Renal pelvis (tissue), 12 donors: ENCODE measurements at places on chromosomes 16 and 17. TPM values are rescaled to one million over a fixed set of nuclear protein-coding genes. Genes with fewer than 3 reads are reported as not detected.

DNA sequence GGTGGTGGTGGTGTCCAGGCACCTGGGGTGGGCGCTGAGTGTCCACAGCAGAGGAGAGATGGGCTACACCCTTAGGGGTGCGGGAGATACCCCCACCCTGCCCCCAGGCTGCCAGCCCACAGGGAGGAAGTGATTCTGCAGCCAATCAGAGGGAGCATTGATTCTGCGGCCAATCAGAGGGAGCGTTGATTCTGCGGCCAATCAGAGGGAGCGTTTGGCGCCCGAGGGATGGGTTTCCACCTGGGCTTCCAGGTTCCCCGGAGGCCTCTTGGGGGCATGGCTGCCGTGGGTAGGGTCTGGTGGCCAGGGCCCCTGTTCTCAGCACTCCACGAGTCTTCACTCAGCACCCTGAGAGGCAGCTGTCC lies 28.2 kb upstream of the ACSF3 start:
- DNase-seq = no peak

GRCh38 chr16:13483121-13483520 lies 436.8 kb upstream of the ERCC4 start:
- no peak for DNase-seq

GRCh38 chr16:78297066-78297666 lies 197.7 kb downstream of the WWOX start:
- no peak for DNase-seq

DNA sequence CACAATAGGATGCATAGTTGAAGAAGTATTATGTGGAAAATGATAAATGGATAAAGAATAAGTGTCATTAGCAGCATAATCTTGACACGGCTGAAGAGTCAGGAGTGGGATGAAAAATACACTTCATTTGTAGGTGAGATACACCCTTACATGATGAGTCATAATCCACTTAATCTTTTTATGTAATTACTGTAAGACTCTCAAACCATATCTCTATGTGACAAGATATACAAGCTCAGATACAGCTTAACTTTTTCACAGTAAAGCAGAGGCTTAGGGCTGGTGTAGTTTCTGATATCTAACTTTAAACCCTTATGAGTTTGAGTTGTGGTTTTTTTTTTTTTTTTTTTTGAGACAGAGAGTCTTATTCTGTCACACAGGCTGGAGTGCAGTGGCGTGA lies 101.2 kb downstream of the FTO start:
- no peak for DNase-seq

DNA sequence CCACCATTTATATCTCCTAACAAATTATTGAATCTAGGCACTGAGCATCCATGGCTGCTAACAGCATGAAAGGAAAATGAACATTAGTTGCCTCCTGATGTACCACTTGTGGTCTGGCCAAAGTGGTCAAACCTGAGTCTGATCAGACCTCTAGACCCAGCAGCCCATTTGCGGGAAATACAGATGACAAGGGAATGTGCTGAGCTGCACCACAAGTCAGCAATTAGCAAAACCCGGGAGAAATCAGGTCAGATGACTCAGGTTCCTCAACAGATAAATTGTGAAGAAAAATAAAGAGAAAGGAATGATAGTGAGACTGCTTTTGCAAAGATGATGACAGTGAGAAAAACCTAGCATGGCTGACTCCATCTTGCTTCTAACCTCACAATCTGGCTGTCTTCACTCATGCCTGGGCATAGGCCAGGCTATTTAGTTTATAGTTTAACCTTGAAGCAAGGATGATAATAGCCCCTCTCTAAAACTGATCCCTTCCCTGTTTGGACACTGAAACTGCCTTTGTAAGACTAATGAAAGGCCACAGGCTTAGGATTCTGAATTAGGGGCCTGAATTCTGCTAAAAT lies 142.7 kb upstream of the ASIC2 start:
- no peak for DNase-seq

DNA sequence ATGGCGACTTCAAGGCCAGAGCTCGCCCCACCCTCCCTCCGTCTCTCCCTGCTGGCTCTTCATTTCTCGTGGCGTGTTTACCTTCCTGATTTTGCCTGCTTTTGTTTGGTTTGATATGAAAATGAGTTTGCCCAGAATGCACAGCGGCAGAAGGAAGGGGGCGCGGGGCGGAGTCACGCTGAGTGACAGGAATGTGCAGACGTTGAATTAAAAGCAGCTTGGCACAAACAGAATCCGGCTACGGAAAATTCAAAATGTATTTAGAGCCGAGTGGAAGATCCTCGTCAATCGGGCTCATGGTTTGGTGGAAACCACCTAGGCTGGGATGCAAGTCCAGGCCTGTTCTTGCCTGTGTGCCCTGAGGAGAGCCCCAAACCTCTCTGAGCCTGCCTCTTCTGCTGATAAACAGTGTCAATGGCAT lies 102.7 kb downstream of the SDK2 start:
- DNase-seq = no peak

- no peak for DNase-seq
Measured at GRCh38 chr17:3385869-3386816, at the start of gene OR3A2. OR3A2 (minus strand) TSS chr17:3386308.

- DNase-seq = peak; percentile 59
Measured at GRCh38 chr17:42132941-42133340, 10.3 kb downstream of the HSPB9 start.

DNA sequence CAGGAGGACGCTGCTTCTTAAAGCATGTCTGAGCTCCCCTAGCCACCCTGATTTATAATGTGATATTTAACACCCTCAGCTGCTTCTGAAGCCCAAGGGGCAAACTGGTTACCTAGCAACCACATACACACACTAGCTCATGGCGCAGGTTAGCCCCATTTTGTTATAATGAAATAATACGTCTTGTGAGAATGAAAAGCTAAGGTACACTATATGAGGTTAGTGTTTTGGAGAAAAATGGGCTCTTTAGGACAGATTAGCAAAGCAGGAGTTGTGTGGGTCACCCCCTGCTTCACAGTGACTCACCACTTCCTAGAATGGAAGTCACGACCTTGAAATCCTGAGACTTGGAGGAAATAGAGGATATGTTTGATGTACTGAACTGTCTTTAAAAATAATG lies 404.8 kb upstream of the HSBP1 start:
- peak; percentile 76 for DNase-seq

DNA sequence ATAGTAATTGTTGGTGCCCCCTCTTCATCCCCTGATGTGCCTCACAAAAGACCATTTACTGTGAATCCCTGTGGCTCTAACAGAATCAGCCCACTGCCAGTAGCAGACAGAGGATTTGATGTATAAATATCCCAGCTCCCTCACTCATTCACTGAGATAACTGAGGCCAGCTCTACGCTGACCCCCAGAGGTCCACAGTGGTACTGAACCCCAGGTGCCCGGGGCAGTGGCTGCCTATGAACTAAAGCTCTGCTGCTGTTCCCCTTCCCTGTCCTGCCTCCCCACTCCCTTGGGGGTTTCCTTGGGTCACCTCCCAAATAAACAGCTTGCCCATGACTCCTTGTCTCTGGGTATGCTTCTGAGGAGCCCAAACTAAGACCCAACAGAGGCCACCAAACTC lies 295.8 kb downstream of the FOXL1 start:
- no peak for DNase-seq

DNA sequence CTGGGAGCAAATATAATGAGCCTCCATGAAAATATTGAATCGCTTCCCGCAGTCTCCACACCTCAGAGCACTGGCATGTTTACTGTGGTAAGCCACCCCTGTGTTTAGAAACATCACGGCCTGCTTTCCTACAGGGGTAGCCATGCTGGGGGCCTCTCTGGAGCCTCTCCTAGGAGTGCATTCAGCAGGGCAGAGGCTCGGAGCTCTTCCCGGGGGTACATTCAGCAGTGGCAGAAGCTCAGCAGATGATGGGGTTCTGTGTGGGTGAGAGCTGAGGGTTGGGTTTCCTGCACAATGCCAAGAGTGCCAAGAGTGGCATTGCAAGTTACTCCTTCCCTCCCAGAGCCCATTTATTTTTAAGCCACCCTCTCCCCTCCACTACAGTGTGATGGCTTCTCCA lies 386.6 kb downstream of the SEC14L1 start:
- no peak for DNase-seq

HOXB6 gene
- 147 TPM for polyA plus RNA-seq

SMG1 gene
- 46.2 TPM for polyA plus RNA-seq

MMP2 gene
- polyA plus RNA-seq = 263 TPM

LASP1 gene
- 161 TPM for polyA plus RNA-seq

INPP5K gene
- 19.2 TPM for polyA plus RNA-seq

TBC1D26 gene
- 0.44 TPM for polyA plus RNA-seq

AIPL1 gene
- not detected for polyA plus RNA-seq

CES1 gene
- polyA plus RNA-seq = 3.1 TPM
